ENCODE measurements at places on chromosomes 5 and 9.

DNA sequence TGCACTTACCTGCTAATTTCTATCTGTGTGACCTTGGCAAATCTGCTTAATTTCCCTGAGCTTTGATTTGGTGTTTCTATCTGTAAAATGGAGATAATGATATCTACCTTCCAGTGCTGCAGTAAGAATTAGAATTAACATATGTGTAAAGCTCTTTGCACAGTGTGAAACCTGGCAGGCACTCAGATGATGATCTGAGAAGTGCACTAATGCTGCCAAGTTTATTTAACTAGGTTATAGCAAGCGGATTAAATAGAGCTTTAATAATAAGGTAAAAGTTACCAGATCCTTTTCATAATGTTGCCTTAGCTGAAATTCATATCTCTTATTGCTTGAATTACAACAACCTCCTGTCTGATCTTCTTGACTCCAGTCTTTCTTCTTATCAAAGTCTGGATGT is 315.3 kb upstream of the CD180 start:
- no peak for DNase-seq

DNA sequence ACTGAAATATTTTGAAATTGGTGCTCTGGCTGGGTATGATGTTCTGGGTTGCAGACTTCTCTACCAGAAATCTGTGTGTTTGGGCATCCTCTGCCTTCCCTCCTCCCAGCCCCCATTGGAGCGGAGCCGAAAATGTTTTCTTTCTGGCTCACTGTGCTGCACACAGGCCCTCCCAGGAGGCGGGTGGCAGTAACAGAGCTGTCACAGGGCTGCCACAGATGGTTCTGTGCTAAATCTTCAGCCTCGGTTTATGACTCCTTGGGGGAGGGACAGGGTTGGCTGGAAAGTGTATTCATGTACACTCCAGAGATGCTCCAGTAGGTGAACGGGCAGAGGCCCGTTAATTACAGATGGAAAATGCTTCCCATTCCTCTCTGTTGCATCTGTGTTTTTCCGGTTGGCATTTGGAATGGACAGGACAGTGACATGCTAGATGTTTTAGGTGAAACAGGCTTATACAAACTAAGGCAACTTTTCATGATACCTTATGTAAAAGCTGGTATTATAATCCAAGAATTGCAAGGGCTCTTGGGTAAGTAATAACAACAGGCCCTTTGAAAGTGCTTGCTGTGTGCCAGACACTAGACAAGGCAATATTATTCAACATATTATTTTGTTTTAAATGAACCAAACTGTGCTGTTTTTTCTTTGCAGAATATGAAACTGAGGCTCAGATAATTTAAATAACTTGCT is 180.2 kb downstream of the ADCY2 start:
- DNase-seq: no peak

DNA sequence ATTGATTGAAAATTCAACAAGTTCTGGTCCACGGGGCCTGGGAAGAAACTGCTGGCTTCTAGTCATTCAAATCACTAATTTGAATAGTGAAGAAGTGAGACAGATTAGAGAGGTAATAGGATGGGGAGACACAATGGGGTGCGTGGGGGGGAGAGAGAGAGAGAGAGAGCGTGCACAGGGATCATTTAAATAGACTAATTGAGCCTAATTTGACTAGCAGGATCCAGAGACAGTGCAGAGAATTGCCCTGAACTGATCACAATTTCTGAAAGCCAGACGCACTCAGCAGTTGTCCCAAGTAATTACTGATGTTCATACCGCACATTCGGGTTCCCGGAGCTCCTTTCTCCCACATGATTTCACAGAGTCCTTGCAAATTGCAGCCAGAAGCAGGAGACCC is 50.3 kb upstream of the C5orf58 start:
- DNase-seq: no peak

DNA sequence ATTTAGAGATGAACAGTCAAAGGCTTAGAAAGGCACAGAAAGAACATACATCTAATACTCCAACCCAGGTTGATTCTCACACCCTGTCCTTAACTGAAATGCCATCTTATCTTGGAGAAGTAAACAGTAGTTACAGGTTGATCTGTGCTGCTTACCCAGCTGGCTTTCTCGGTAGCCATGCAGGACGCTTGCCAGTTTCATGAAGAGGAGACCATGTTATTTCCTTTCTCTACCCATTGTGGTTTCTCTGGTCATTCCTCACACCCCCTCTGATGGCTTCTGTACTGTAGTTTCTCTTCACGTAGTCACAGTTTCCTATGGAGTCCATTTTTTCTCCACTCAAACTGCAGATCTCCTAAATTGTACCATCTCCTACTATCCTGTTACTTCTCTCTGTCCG is 206.0 kb downstream of the SGCD start:
- DNase-seq: no peak

GRCh38 chr5:136031711-136032110 is 2.9 kb downstream of the TGFBI start:
- DNase-seq: no peak

DNA sequence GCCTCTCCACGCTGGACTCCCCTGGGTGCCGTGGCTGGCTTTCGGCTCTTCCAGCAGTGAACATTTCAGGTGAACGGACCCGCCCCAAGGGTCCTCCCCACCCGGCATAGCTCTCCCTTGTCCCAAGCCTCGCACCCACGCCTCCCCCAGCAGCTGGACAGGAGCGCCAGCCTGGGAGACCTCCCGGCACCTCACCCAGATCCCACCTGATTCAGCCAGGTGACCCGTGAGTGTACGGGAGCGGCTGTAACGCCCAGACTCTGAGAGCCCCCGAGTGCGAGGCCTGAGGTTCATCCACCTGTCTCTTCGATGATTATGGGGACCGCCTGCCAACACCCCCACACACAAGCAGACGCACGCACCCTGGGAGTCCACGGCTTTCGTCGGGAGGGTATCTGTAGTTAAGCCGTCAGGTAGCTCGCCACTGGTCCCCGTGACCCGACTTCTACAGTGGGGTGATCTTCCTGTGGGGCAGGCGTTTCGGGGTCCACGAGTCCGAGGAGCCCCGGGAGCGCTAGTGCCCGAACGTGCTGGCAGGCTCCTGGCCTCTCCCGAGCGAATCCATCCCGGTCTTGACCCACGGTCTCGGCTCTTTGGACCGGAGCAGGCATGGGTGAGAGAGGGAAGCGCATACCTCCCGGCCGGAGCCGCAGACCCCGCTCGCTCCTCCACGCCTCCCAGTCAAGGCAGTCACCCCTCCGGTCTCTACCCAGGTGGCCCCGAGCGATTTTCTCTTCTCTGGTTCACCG is 14.9 kb downstream of the TRIM7 start:
- DNase-seq: no peak

DNA sequence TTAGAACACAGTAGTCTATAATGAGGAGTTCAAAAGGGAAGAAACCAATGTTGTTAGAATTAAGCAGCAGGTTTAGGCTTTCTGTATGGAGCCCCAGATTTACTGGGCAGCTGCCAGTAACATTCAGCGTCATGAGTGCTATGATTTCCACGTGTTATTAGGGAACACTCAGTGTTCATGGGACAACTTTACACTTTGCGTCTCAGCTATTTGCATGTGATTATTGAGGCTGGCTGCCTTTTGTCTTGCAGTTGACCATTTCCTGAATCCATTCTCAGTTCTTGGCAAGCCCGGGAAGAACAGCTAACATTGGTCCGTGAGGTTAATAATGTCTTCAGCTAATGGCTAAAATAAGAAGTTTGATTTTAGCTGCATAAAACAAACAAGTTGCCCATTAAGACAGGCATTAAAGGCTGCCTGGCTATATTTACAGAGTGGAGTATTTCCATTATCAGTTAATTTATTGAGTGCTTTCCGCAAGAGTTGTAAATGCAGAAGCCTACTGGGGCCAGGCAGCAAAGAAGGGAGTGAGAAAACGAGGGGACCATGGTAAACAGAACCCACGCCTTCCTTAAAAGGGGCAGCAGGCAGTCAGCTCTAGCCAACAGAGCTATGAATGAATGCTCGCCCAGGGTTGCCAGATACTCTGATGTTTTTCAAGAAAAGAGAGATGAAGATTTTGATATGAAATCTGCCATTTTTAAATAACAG is 120.9 kb downstream of the PIP5K1B start:
- DNase-seq: no peak

DNA sequence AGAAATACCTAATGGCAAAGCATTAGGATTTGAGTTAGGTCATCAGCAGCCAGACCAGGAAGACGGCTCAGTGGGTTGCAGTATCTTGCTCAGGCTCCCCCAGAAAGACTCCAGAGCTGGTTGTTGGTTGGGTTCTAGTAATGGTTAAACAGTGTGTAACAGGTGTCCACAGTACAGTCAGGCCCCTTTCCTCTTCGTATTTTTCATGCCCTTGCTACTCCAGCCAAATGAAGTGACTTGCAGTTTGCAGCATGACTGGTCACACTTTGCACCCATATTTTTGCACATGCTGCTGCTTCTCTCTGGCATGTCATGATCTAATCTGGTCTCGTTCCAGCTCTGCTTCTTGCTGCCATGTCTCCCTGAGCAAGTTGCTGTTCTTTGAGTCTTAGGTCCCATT is 60.6 kb upstream of the TRPC7 start:
- DNase-seq: no peak

- no peak for DNase-seq
Observed at GRCh38 chr5:77319117-77319804, 108.8 kb downstream of the PDE8B start.

DNA sequence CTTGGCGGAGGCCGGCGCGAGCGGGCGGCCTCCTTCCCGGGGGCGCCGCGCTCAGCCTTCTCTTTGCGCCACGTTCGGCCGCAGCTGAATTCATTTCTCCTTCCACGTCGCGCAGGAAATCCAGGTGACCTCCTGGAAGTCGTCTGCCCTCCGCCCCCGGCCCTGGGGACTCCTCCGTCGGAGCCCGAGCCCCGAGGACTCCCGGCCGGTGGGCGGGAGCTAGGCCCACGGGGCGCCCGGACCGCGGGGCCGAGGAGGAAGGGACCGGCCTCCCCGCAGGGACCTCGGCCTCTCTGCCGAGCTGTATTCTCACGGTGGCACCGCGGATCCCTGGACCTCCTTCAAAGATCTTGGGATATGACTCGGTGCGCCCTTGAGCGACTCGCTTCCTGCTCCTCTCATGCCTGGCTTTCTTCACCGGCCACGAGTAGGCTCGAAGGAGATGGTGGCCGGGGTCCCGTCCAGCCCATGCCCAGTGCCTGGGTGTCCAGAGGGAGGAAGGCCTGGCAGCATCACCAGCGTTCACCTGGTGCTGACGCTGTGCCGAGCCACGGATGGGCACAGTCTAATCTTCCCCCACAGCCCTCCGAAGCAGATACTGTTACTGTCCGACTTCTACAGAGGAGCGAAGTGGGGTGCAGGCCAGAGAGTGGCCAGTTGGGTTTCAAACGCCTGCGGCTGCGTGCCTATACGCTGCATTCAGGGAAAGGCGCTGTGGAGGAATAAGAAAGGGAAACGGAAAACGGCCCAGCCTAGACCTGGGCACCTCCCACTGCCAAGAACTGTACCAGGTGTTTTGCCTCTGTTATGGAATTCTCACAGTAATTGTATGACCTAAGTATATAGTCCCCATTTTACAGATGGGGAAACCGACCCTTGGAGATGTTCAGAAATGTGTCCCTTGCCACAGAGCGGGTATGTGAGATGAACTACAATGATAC is 47.3 kb downstream of the PAX5 start:
- DNase-seq: no peak

DNA sequence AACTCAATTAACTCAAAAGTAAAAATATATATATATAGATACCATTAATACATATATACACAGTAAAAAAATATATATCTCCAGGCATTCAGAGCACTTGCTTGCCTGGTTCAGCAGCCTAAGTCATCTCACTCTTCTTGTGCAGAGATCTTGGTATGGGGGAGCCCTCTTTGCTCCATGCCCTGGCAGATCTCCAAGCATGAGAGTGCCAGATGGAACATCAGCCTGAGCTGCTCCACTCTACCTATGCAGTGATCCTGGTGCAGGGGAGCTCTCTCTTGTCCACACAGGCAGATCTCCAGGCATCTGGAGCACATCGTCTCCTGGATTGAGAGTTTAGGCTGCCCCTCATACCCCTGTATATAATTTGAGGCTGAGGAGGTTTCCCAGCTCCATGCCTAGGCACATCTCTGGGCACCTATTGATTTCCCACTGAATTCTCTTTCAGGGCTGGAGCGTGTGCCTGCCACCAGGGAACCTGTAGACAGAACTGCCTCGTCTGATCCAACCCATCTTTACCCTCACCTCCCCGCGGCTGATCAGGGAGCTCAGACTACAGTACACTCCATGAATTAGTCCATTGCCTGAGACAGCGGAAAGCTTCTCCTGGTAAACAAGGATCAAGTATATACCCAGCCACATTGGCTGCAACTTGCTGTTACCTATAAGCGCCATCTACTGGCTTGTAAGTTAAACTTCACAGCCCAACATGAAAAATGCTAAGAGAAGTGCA is 342.4 kb upstream of the GRIA1 start:
- DNase-seq: no peak

DNA sequence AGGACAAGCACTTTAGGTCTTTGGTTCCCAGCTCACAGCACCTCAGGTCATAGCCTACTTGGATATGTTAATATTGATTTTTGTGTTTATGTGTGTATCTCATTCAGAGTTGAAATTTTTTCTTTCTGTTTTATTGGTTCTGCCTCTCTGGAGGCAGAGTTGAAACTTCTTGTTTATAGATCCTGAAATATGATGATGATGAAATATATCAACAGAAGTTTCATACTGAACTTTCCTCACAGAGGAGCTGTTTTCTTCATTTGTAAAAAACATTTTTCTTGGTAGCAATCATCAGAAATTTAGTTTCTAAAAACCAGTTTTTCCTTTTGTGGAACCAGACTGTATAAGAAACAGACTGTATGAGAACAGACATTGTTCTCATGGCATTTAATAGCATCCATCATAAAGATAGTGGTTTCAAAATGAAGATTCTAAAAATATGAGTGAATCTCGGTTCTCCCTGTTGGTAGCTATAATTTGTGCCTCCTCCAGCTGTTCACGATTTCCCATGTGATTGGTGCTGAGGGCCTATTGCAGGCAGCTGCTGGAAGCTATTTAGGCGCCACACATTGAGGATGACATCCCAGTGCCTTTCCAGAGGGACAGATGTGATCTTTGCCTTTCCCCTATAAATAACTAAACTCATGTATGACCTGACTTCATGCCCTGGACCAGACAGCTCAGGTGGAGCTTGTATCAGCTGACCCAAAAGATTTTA is 39.5 kb upstream of the CFAP157 start:
- DNase-seq: no peak

DNA sequence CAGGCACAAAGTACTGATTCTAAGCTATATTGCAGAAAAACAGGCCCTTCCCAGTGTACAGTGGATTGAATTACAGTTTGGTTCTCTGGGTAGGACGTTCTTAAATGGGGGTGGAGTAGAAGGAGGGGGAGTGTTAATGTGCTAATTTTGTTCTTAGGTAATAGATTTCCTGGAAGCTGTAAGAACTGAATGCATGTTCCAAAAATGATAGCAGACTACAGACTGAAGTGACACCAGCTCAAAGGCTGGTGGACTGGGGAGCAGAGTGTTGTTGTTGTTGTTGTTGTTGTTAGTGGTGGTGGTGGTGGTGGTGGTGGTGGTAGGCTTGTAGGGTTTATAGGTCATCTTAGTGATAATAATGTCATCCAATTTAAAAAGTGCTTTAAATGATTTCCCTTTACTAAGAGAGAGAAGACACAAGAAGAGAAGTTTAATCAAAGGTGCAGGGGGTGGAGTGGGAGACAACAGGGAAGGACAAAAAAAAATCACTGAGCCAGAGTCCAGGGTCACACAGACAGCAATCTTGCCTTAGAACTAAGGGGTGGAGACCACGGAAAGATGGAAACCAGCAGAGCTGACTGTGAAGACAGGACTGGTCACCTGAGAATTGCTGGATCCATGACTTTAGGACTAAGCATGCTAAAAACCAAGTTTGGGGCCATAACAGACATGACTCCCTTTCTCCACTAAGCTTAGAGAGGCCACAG is 27.0 kb downstream of the TTLL11 start:
- no peak for DNase-seq
